ENCODE measurements at places on chromosomes 12 and 14.

DNA sequence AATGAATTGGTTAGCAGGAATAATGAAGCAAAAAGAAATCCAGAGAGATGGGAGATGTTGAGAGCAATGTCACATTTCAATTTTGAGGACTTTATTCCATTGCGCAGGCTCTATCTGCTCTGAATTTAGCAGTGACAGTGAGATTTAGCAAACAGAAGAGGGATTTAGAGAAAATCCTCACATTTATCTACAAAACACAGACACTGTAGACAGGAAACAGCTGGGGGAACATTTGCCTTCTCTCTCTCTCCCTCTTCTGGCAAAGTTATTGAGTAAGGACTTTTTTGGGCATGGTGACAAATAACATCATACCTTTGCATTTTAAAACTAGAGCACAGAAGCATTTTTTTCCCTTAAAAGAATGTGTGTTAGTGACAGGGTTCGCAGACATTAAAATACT, at the start of gene IGF1:
TSS of gene IGF1 (minus strand) at position 158 of the 400 bp plus-strand sequence. CDS start 182 bp downstream, outside the sequence.
- DNase-seq, result no peak

DNA sequence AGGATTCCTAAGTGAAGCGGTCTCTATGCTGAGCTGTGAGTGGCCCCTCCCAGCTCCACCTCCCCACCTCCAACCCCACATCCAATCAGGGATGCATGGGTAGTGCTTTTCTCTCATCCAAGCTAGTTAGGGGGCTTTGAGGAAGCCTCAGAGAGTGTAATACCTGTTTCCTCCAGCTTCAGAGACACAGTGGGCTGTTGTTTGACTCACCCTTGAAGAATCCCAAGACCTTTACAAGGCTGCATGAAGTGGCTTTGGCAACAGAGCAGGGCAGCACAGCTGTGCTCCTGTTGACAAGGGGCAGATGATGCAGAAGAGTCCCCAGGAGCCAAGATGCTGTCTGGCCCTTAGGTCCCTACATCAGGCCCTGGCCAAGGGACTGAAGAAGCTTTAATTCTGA, 27.1 kb upstream of the CLMN start:
- DNase-seq, result no peak

- no peak for DNase-seq
Measured at GRCh38 chr12:100138803-100139098, 3.9 kb downstream of the BLTP3B start.

- no peak for DNase-seq
Measured at GRCh38 chr12:40171501-40171900, 53.3 kb upstream of the LRRK2 start.

- no peak for DNase-seq
Measured at GRCh38 chr12:99976762-99977161, 8.0 kb downstream of the ANKS1B start.

DNA sequence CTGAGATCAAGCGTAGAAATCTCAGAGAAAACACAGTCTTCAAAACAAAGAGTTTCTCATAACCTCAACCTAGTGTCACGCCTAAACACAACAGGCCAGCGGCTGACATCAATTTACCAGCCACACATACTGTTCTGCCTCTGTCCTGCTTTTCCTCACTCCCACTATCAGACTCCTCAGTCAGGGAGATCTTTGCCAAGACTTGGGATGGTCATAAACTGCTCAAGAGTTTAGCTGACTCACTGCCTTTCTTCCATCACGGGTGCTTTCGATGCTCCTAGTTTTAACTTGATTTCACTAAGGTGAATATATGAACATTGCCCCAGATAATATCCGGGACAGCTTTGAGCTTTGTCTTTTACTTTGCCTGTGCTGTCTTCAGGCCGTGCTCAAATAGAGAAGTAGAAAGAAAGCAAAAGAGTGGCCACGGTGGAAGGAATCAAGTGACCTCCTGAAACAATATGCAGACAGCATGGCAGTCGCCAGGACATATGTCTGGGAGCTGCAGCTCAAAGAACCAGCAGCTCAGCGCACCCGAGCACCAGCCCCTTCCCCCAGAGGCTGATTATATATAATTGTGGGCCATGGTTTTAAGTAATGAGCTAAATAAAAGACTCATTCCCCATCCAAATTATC, 12.1 kb downstream of the MDM1 start:
- no peak for DNase-seq

GRCh38 chr12:93319523-93320050, 58.1 kb upstream of the NUDT4 start:
- no peak for DNase-seq

- DNase-seq, result no peak
Measured at GRCh38 chr14:53391631-53392285, 238.6 kb upstream of the DDHD1 start.

GRCh38 chr14:93737634-93738033, 50.7 kb downstream of the PRIMA1 start:
- DNase-seq, result no peak

- no peak for DNase-seq
Measured at GRCh38 chr12:25189656-25190055, 5.3 kb downstream of the DNAI7 start.

DNA sequence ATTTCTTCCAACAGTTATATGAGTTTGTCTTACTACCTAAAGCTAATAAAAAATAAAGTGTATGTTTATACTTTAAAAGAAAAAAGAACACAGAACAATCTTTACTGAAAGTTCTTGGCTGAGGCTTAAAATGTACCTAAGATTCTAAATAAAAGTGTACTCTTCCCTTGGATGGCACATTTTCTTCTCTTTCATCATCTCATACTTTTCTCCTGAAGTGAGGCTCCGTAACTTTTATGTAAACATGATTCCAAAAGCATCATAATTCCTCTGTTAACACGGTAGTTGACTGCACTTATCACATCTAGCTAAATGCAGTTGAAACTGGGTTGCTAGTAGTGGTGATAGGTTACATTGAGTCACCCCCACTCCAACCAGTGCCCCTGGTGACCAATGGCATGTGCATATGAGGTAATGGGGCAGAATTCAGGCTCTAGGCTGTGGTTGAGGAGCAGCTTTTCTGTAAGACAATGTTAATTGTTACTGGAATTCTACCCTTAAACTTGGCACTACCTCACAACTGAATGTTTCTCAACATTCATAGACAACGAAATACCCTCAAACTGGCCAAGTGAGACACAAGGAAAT, 38.4 kb downstream of the WASHC3 start:
- DNase-seq, result no peak

- DNase-seq, result no peak
Measured at GRCh38 chr14:68675233-68675577, 117.7 kb downstream of the ZFP36L1 start.

DNA sequence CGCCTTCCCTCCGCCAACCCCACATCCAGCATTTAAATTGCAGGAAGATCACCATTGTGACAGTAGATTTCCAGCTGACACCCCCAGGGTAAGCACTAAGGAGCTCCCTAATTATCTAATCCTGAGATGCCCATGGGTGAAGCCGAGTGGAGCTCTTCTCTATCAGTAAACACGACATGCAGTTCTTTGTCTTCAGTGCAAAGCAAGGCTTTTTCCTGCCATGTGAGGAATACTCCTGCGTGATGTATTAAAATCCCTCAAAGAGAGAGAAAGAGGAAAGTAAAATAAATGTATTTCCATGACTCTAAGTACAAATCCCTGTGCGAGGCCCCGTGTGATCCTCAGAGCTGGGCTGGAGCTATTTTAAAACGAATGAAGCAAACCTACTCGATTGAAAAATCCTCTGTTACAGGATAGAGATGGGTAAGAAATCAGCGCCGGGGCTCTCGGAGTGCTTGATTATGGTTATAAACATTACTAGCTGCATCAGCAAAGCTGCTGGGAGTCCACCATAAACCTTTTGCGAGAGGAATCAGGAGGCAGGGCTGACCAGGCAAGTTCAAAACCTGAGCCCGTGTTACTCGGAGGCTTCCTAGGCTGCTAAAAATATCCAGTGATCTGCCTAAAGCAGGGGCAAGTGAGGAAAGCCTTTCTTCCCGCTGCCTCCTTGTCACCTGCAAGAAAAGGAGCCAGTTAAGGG, 61.5 kb downstream of the MAP1LC3B2 start:
- DNase-seq, result no peak

- no peak for DNase-seq
Measured at GRCh38 chr14:79464468-79464867, 746.8 kb downstream of the DIO2 start.

DNA sequence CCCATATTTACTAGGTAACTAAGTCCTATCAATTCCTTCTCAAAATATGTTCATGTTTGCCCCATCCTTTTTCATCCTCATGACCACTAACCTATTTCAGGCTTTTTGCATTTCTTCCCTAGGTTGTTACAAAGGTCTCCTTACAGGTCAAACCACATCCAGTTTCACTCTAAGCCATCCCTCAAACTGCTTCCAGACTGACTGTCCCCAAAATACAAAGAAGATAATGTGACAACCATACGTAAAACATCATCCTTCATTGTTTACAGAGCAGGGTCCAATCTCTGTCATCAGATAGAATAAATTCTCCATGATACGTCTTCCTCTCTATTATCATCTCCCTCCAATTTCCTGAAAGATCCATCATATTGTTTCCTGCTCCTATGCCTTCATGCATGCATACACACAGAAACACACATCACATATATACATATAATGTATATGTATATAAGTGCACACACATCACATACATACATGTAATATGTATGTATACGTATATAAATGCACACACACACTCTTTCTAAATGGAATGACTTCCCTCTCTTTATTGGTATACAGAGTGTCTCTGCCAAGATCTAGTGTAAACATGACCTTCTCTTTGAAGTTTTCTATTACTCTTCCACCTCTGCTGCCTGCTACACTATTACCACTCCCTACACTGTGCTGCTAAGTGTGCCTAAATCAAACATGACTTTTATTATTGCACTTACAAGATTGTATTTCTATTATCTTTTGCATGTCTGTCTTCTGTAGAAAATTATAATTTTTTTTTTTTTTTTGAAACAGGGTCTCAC, 30.7 kb upstream of the EPS8 start:
- no peak for DNase-seq

- DNase-seq, result peak; percentile 36
Measured at GRCh38 chr14:96895658-96896271, 98.6 kb downstream of the VRK1 start.

DNA sequence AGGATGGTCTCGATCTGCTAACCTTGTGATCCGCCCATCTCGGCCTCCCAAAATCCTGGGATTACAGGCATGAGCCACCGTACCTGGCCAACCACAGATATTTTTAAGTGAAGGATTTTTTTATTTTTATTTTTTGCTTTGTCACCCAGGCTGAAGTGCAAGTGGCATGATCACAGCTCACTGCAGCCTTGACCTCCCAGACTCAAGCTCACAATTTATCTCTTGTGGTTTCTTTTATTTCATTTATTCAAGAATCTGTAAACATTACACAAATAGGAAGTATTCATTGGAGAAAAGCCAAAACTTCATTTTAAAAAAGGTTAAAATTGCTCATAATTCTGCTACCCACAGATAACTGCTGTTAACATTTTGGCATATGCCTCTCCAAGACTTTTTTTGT, 13.3 kb downstream of the MOAP1 start:
- DNase-seq, result no peak

DNA sequence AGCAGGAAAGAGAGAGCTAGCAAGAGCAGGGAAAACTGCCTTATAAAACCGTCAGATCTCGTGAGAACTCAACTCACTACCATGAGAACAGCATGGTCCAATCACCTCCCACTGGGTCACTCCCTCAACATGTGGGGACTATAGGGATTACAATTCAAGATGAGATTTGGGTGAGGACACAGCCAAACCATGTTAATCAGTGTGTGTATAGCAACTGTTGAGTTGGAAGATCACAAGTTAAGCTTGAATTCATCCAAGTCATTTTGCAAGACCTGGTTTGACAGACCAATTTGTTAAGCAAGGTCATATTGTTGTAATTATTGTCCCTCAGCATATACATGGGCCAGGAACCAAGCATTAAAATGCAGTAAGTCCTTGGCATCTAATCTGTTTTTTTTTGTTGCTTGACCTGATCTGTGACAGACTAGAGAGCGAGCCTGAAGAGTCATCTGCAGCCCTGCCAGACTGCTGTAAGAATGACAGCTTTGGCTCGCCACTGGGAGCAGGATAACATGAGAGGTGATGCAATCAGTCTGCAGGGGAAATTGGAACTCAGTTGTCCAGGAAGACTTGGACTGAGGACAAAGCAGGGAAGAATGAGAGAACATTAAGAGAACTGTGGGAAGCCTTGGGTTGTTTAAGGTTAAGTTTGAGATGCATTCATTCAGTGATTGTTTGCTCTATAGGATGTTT, 297.6 kb upstream of the SEL1L start:
- no peak for DNase-seq

- DNase-seq, result no peak
Measured at GRCh38 chr14:51014625-51015024, 70.3 kb upstream of the PYGL start.

GRCh38 chr12:6423267-6424007, 21.3 kb upstream of the CD27 start:
- DNase-seq, result peak; percentile 85

DNA sequence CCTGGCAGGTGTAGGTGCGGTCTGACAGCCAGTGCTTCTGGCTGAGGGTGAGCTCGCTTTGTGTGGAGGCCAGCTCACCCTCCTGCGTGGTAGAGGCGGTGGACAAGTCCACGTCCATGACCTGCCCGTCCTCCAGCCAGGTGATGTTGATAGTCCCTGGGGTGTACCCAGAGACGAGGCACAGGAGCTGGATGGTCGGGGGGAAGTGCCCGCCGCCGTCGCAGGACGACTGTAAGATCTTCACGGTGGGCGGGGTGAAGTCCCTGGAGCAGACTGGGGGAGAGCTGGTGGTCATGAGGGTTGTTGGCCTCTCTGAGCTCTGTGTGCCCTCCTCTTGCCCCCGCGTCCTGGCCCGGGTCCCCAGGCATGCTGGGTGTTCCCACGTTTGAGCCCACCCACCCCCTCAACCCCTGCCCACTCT, 74.6 kb downstream of the TMEM121 start:
- DNase-seq, result peak; percentile 31

- DNase-seq, result no peak
Measured at GRCh38 chr14:75773046-75773445, 112.0 kb downstream of the TTLL5 start.

- no peak for DNase-seq
Measured at GRCh38 chr14:95292660-95293425, 26.9 kb downstream of the CLMN start.

DNA sequence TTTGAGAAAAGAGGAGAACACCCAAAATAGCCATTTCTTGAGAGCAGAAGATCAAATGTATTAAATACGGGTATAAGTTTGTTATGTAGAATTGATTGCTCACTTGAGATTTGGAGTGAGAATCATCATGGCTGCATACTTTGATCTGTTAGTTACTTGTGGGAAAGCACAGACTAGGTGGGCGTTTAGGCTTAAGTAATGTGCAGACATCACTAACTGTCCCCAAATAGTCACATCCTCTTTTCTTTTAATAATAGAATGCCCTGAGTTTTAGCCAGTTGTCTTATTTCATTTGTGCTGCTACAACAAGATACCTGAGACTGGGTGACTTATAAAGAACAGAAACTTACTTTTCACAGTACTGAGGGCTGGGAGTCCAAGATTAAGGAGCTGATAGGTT, 14.3 kb upstream of the GTF2A1 start:
- peak; percentile 67 for DNase-seq

GRCh38 chr12:31297572-31298514, 28.1 kb downstream of the SINHCAF start:
- DNase-seq, result no peak

GRCh38 chr12:32431025-32431424, 31.7 kb downstream of the FGD4 start:
- DNase-seq, result no peak
